ENCODE measurements at places on chromosomes 7 and 10.
A peak's percentile ranks its signal among the peaks of the same experiment; 100 is the strongest.

GRCh38 chr10:126099366-126099765 lies 203.0 kb downstream of the FANK1 start:
- DNase-seq, result no peak

GRCh38 chr10:13882119-13882711 lies 295.4 kb downstream of the PRPF18 start:
- DNase-seq, result peak; percentile 90

GRCh38 chr7:1767524-1767923 lies 97.4 kb downstream of the ELFN1 start:
- DNase-seq, result no peak

- no peak for DNase-seq
These were observed 393.0 kb downstream of the MAGI2 start for GRCh38 chr7:79060498-79060897.

- no peak for DNase-seq
These were observed 449 bp downstream of the NUDT5 start for GRCh38 chr10:12195281-12195602.

- DNase-seq, result no peak
These were observed 18.1 kb upstream of the GSTK1 start for GRCh38 chr7:143245123-143245522.

- DNase-seq, result no peak
These were observed 185.3 kb upstream of the GPR26 start for GRCh38 chr10:123480845-123481244.

GRCh38 chr7:47478017-47478344 lies 103.9 kb downstream of the TNS3 start:
- DNase-seq, result no peak

GRCh38 chr7:25739143-25739542 lies 412.9 kb upstream of the NFE2L3 start:
- DNase-seq, result no peak

GRCh38 chr7:98209166-98209920 lies 1.9 kb upstream of the BHLHA15 start:
- DNase-seq, result no peak

- no peak for DNase-seq
These were observed 459.4 kb downstream of the GPAM start for GRCh38 chr10:111724121-111724520.

DNA sequence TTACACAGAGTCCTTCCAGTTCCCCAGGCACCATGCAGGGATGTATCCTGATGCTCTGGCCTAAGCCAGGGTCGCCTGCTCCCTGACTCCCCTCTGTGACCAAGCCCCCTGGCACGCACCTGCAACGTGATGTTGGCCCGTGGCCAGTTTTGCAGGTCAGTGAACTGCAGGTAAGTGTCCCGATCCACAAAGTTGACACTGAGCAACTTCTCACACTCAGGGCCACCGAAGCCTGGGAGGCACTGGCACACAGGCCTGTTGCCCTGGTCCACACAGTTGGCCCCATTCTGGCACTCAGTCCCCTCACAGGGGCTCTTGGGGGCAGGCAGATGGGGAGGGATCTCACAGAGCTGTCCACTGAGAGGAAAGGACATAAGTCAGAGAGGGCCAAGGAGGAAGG lies 174.3 kb downstream of the LCOR start:
- no peak for DNase-seq

- peak; percentile 48 for DNase-seq
These were observed 37.2 kb downstream of the PLEKHS1 start for GRCh38 chr10:113788604-113789083.

DNA sequence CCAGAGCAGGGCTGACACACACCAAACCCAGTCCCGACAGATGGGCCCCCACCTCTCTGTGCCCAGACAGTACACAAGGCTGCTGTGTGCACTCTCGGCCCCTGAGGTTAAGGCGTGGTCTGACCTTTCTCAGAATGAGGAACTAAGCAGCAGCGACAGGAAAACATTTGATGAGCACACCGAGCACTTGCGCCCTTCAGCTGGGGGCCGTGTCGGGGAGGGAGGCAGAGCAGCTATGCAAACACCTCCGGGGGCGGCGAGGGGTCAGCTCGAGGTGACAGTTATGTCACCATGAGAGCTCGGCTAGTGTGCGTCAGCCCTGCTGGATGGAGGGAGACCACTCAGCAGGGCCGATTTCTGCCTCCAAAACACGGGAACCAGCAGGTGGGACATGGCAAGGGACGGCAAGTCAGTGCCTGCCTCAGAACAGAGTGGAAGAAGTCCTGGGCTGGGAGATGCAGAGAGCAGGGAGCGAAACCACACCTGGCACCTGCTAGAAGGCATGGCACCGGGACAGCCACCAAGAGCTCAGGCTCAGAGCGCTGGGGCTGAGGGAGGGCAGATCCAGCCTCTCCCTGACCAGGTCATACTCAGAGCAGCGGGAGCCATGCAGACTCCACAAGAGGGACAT lies 57.4 kb downstream of the CHST15 start:
- no peak for DNase-seq

DNA sequence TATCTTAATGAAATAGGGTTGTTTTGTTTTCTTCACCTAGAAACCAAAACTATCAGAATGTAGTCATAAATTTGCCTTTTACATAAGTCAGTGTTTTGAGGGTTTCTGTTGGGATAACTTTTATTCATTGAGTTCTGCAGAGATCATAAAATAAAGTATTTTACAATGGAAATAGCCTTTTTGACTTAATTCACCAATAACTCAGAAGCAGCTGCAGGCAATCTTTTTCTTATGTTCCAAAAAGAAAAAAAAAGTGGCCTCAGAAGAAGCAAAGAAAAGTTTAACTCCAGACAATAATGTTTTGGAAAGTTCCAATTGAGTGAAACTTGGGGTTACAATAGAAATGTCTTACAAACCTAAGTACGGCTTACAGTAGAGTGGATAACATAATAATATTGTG lies 491.7 kb upstream of the NRP1 start:
- no peak for DNase-seq

GRCh38 chr7:37000511-37000910 lies 276.2 kb upstream of the AOAH start:
- DNase-seq, result no peak

- no peak for DNase-seq
These were observed 261.0 kb downstream of the THSD7A start for GRCh38 chr7:11570922-11571550.

DNA sequence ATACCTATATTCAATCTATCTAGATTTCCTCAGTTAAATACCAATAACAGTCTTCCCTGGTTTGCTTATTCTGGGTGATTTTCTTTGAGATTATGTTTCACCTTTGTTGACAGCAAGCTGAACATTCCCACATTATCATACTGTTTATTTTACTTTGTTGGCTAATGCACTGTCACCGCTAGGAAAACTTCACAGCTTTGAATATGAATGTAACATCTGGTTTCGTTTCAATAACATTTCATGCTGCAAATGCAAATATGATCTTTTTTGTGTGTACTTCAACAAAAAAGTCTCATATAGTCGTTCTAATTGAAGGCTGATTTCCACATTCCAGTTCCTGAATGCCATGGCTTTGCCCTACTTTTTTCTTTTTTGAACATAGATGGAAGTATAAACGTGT lies 946.3 kb upstream of the GHITM start:
- DNase-seq, result no peak

- DNase-seq, result no peak
These were observed 657.3 kb downstream of the TYW1 start for GRCh38 chr7:67653856-67654454.

- no peak for DNase-seq
These were observed 163.1 kb downstream of the CCDC3 start for GRCh38 chr10:12838366-12838765.

- DNase-seq, result no peak
These were observed 47.9 kb upstream of the MYL10 start for GRCh38 chr7:101676956-101677355.

GRCh38 chr10:112535531-112535951 lies 88.5 kb downstream of the VTI1A start:
- no peak for DNase-seq

GRCh38 chr10:43960477-43960876 lies 311.8 kb upstream of the ZNF32 start:
- no peak for DNase-seq

DNA sequence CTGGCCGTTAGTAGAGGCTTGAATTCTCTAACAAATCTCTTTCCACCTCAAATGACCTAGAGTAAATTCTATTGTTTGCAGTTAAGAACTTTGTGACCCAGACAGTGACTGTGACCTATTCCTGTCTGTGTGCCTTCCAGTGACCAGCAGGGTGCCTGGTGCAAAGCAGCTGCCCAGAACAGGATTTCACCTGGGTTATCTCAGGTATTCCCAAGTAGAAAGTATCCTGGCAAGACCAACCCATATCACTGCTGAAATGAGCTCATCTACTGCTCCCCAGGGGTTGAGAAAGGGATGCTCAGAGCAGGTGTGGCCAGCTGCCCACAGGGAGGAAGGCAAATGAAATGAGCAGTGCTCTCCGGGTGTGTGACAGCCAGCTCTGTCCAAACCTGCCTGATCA lies 2.1 kb upstream of the MSMB start:
- DNase-seq, result no peak

GRCh38 chr7:131466735-131467365 lies 89.6 kb downstream of the PODXL start:
- DNase-seq, result no peak

- no peak for DNase-seq
These were observed 24.1 kb upstream of the ADCYAP1R1 start for GRCh38 chr7:31028006-31028405.

- DNase-seq, result no peak
These were observed 13.5 kb downstream of the KCNH2 start for GRCh38 chr7:150964593-150965111.

DNA sequence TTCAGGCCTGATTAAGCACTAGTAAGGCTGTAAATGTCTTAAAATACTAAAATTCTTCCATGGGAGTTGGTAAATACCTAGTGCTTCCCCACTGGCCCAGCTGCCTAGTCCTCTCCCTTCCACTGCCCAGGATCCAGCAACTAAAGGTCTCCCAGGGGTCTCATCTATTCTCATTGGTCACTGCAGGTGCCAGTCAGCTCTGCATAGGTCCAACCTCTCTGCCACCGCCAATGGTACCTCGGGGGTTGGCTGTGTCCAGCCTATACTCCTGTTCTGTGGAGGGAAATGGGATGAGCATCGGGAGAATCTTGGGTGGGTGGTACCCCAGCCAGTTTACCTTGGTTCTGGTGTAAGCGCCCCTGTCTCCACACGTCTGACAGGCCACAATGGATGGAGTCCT lies 6.1 kb upstream of the CREB5 start:
- no peak for DNase-seq

GRCh38 chr10:35437829-35438228 lies 101.5 kb downstream of the CCNY start:
- DNase-seq, result no peak

- no peak for DNase-seq
These were observed 44.6 kb downstream of the WDR37 start for GRCh38 chr10:1100691-1101368.

DNA sequence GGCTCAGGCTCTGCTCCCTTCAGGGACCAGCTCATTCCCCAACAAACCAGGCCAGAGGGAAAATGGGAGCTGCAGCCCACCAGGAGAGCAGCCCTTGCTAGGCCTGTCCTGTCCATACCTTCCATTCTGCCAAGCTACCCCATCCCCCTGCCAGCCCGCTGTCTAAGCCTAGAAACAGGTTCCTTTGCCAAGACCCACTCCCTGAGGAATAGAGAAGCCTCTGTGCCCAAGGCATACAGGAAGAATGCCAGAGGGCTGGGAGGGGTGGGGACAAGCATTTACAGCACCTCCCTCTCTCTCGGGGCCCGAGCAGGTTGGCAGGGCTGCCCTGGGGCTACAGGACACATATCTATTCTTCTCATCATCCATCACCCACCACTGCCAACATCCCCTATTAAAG lies 178.3 kb downstream of the GRID1 start:
- DNase-seq, result no peak

DNA sequence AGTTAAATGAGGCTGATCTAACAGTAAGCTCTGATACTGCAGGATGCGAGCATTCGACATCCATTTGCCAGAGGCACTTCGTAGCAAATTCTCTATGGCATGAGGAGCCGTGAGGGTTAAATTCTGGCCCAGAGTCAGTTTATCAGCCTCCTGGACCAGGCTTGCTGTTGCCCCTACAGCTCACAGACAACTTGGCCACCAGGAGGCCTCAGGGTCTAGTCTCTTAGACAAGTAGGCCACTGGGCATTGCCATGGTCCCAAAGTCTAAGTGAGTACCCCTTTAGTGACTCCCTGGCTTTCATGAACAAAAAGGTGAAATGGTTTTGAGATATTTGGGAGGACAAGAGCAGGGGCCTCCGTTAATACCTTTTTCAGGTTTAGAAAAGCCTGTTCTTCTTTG lies 178.0 kb upstream of the MBL2 start:
- DNase-seq, result no peak

- DNase-seq, result no peak
These were observed 267.8 kb upstream of the SEMA3C start for GRCh38 chr7:81186691-81187090.

DNA sequence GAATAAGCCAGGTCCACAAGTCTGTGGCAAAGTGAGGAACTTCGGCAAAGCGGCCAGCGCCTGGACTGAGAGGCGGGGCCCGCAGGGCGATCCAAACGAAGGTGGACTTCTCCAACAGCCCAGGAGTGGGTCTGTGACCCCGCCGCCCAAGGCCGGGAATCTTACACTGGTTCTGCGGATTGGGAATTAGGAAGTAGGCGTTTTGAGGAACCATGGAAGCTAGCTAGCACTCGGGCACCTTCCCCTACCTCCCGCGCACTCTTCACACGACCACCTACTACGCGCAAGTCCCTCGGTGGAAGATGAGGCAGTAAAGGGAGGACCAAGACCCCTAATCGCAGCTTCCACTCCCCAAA lies 570 bp upstream of the ARF5 start:
- DNase-seq, result no peak

All from HS-27A (cell line).